CD8-positive, alpha-beta memory T cell (primary cell): ENCODE measurements at places on chromosomes 13 and 19.

DNA sequence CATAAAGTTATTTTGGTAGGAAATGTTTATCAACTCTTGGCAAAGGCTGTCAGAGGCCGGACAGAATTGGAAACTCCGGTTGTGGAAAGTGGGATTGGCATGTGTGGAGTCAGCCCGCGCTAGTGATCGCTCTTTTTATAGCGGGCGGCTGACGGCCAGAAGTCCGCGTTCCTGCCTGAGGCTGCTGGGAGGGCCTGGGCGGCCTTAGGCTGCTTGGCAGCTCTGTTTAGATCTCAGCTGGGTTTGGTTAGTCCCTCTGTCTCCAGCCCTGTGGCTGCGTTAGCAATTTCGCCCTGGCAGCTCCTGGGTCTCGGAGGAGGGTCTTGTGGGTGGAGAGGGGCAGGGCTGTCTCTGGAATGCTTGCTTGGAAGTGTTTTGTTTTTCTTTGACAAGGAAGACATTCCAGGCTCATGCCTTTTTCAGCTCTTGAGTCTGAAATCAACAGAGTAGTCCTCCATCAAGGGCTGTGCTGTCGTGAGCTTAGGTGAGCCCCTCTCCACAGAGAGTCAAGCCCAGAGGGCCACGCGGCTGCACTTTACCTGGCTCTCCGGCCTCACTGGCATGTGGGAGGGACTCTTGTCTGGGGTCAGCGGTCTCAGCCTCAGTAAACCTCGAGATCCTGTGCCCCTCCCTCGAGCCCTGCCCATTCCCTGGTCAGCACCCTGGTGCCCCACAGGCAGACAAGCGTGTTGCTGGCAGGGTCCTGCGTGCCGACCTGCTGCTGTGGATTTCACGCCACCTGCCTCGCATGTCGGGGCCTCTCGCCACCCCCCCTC lies 22.5 kb downstream of the DOT1L start:
- no peak for DNase-seq

DNA sequence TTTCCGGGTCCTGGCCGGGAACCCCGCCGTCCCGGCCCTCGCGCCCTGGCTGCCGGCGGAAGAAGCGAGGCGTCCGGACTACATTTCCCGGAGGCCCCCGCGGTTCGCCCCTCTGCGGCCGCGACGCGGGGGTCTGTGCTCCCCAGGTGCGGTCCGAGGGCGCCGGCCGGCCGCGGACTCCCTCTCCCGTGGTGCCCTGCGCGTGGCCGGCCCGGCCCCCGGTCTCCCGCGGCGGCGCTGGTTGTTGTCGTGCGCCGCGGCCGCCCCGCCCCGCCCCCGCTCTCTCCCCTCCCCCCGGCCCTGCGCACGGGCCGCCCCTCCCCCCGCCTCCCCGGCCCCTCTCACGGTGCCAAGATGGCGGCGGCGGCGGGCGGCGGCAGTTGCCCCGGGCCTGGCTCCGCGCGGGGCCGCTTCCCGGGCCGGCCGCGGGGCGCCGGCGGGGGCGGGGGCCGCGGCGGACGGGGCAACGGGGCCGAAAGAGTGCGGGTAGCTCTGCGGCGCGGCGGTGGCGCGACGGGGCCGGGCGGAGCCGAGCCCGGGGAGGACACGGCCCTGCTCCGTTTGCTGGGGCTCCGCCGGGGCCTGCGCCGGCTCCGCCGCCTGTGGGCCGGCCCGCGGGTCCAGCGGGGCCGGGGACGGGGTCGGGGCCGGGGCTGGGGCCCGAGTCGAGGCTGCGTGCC lies at the start of gene KMT2B:
Gene KMT2B (plus strand): TSS at position 339 of the 680 bp plus-strand sequence. CDS start 16 bp downstream, at position 355.
- no peak for DNase-seq

GRCh38 chr19:15453091-15453578 lies 3.4 kb upstream of the WIZ start:
- DNase-seq, result no peak

DNA sequence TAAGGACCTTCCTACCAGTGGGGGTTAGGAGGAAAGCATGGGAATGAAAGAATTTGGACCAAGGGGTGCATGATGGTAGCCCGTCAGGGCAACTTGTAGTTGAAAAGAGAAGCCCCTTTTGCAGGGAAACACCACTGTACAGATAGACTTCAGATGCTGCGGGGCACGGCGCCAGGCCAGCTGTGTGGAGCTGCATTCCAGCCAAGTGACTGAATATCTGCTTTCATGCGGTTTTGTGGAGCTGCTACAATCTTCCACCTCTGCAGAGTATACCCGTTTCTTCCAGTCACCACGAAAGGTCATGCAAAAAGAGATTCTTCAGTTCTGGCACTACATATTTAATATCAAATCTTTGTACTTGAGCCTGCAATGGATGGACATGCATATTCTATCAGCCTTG lies 104.7 kb downstream of the RGCC start:
- no peak for DNase-seq

- no peak for DNase-seq
Measured at GRCh38 chr13:79307433-79307861, 98.6 kb downstream of the RBM26 start.

- DNase-seq, result no peak
Measured at GRCh38 chr13:93875547-93875946, 603.9 kb downstream of the DCT start.

DNA sequence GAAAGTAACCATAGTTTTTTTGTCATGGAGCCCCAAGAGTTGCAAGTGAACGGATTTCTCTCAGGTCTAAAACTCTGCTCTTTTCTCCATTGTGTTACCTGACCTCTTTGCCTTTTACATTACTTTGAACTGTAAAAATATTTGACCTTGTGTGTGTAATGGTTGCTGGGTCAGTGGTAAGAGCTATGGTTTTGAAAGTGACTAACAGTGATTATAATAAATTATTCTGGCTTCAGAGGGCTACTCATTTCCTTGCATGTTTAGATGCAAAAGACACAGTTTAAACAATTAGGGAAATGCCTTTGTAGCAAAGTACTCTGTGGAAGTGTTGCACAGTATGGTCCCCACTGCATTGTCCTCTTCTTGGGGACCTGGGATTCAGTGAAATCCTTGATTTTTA lies 29.3 kb upstream of the PSG8 start:
- no peak for DNase-seq

DNA sequence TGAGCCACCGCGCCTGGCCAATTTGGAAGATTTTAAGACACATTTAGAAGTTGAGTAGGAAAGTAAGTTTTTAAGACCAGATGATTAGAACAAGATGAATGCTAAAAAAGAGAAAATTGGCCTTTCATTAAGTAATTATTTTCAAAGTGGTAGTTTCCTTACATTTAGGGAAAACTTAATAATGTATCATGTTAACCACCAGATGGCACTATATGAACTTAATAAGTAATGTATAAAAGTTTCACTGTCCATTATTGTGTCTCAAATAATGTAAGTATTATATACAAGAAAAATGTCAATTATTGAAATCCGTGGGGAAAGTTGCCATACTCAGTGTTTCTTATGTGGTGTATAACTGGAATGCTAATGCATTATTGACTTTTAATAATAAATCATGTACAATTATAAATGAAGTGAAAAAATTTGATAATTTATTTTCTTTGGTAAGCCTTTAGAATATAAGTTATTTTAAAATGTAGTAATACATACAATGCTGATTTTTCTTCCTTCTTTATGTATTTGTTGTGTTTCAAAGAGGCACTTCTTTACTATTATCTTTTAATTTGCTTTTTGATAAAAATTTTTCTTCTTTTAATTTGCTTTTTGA lies 29.2 kb downstream of the COG6 start:
- DNase-seq, result peak; percentile 17

GRCh38 chr13:38046049-38046376 lies 176.4 kb upstream of the TRPC4 start:
- no peak for DNase-seq

- DNase-seq, result no peak
Measured at GRCh38 chr13:112056284-112056727, 10.6 kb upstream of the SOX1 start.

GRCh38 chr19:50460161-50460765 lies 16.0 kb upstream of the EMC10 start:
- no peak for DNase-seq

DNA sequence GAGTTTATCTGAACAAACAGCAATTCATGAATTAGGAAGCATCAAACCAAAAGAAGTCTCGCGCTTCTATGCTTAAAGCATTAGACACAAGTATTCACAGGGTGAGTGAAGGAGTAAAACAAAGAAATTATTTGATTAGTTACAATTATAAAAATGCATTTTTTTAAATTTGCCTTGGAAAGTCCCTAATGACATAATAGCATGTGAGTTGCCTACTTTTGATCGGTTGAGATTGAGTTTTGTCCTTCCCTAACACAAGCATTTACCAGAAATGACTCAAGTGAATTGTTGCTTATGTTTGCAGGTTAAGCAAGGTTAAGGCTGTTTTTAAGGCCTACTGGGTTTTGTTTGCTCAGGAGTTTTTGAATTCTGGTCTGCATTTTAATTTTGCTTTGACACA lies 389 bp upstream of the ZNF649 start:
- DNase-seq, result no peak

- no peak for DNase-seq
Measured at GRCh38 chr19:43625918-43626579, 6.6 kb upstream of the ZNF428 start.

DNA sequence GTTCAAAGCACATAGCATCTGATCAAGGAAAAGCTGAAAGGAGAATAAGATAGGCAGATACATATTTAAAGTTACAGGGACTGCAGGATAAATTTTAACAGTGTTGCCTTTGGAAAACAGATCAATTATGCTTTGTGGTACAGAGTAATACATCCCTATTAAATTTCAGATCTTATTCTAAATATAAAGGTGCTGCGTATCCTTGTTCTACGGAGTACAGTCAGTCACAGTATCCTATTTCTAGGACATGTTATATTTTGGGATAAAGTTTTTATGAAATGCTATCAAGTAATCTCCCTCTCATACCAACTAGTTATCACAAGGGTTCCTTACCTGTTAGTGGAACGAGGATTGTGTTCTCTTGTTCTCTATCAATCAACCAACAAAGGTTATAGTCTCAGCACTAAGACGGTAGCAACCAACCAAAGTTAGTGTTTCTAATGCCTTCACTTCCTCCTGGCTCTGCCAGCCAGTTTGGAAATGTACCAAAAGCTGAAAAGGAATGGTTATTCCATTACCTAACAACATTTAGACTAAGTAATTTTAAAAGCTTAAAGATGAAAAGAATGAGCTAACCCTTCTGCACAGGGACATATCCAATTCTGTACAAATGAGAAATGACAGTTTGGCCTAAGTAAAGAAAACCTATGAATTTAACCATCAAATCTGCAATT lies 35.2 kb downstream of the TSC22D1 start:
- DNase-seq, result no peak

- no peak for DNase-seq
Measured at GRCh38 chr13:98293103-98293502, 116.0 kb upstream of the RNF113B start.

- no peak for DNase-seq
Measured at GRCh38 chr13:30570691-30571090, 47.0 kb upstream of the USPL1 start.

DNA sequence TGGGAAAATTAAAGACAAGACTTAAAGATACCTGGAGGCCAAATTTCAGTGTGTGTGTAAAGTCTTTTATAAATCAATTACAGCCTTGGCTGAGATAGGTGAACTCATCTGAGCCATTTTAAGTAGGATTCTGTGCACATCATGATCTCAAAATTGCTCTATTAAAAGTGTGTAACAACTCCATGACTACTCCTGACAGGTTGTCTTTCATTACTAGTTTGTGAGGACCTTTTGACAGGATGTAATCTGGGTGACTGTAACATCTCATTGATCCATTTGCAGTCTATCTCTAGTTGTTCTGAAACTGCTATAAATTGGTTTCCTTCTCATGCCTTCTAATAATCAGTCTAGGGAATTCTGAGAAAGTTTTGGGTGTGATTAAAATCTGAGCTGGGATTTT lies 753.3 kb downstream of the SLITRK5 start:
- no peak for DNase-seq

GRCh38 chr13:73299787-73300186 lies 241.0 kb downstream of the KLF5 start:
- no peak for DNase-seq

DNA sequence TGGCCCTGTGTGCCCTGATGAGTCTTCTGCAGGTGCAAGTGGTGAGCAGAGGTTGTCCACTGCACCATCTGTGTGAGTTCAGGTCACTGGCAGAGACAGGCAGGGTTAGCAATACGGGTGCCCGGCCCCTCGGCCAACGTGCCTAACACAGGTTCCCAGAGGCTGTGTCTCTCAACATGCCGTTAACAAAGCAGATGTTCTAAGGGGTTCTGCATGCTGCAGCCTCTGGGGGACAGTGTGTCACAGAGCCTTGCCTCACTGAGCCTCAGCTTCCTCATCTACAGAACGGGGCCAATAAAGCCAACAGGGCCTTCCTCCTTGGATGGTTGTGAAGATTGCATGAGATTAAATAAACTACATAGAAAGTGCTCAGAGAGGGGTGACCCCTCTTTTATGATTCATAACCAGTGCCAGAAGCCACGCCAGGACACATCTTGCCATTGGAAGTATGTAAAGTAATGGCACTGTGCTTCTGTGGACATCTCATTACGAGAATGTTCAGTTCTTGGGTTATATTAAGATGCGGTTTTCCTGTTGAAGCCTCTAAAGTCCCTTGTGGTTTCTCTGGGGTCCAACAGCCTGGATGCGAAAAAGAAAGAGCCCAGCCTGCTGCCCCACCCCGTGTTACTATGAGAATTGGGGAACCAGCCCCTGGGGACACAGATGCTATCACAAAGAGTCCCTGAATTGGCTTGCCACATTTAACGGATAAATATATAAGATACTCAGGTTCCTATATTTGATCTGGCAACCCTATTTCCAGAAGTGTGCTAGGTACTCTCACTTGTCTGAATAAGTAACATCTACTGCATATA lies 11.2 kb upstream of the ARHGEF18 start:
- DNase-seq, result no peak

GRCh38 chr13:66200555-66200954 lies 1029.6 kb downstream of the PCDH9 start:
- no peak for DNase-seq

GRCh38 chr13:98482476-98483444 lies 94.1 kb downstream of the STK24 start:
- DNase-seq, result no peak

DNA sequence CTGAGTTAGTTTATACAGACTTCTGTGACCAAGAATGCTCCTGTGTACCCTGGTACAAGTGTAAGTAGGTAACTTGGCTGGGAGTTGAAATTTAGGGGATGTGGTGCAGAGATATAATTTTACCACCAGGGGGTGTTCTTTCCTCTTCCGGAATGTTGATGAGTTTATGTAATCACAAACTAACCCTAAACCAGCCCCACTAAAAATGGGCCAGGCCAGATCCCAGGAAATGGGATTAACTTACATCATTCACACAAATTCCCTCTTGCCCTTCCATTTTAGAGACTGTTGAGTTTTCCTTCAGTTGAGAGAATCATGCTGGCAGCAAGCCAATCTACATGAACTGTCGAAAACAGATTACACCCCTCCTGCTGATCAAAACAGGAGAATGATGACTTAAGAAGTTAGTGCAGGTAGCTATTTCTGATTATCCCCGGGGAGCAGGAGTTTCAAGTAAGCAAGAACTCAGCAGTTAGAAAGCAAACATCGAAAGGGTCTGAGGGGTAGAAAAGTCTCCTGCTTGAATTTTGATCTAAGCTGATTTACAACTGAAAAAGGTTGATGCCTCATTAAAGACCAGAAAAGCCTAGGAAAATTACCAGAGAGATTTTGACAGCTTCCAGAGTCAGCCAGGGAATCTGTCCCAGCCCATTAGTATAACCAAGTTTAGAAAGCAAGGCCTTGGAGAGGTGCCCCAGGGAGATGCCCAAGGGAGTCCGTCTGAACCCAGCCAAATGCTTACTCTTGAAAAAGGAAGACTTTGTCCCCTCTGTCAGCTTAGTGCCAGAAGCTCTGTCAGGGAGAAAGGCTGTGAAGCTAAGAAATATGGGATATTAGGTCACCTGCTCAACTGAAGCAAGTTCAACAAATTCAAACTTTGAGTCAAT lies 32.3 kb upstream of the MED4 start:
- peak; percentile 74 for DNase-seq
